ENCODE measurements at places on chromosomes 6 and 20. TPM values are rescaled to one million over a fixed set of nuclear protein-coding genes. Genes with fewer than 3 reads are reported as not detected.

SLC24A3 gene
- total RNA-seq: 33.5 TPM

PACRG gene
- 11.5 TPM for total RNA-seq

GPLD1 gene
- total RNA-seq: 1.3 TPM

BFSP1 gene
- 1.6 TPM for total RNA-seq

PAX1 gene
- 4.1 TPM for total RNA-seq

ISM1 gene
- total RNA-seq: 7.6 TPM

LTB gene
- 1.7 TPM for total RNA-seq

TOMM6 gene
- 88.1 TPM for total RNA-seq

ITPA gene
- 26.3 TPM for total RNA-seq

KCNQ5 gene
- 6.5 TPM for total RNA-seq

SLC32A1 gene
- not detected for total RNA-seq

DYNLT2 gene
- total RNA-seq: 5.7 TPM

TCP11 gene
- not detected for total RNA-seq

FAM83C gene
- 2.2 TPM for total RNA-seq

MPIG6B gene
- not detected for total RNA-seq

MDFI gene
- total RNA-seq: 23.5 TPM

TFAP2D gene
- not detected for total RNA-seq

CTCFL gene
- not detected for total RNA-seq

OR2H1 gene
- not detected for total RNA-seq

NR2E1 gene
- total RNA-seq: not detected

BLCAP gene
- 149 TPM for total RNA-seq

MAP3K5 gene
- 10.2 TPM for total RNA-seq

GPR6 gene
- total RNA-seq: 0.41 TPM

ZNF831 gene
- 0.41 TPM for total RNA-seq

COMMD7 gene
- total RNA-seq: 20.9 TPM

LAMA2 gene
- 320 TPM for total RNA-seq

HCK gene
- 3.7 TPM for total RNA-seq

GPSM3 gene
- 1.5 TPM for total RNA-seq

TAGAP gene
- total RNA-seq: 3.6 TPM

C6orf58 gene
- not detected for total RNA-seq

HLA-F gene
- 33.3 TPM for total RNA-seq

DOP1A gene
- 55.4 TPM for total RNA-seq

TRIM10 gene
- 1.0 TPM for total RNA-seq

PRL gene
- total RNA-seq: not detected

TSHZ2 gene
- 11.8 TPM for total RNA-seq

SAMD5 gene
- total RNA-seq: 9.5 TPM

SLC17A1 gene
- total RNA-seq: not detected

NEURL2 gene
- total RNA-seq: 16.0 TPM

ENPP3 gene
- 2.3 TPM for total RNA-seq

KIF13A gene
- 61.4 TPM for total RNA-seq

KCNK15 gene
- total RNA-seq: 0.41 TPM

OR2H2 gene
- not detected for total RNA-seq

APOM gene
- not detected for total RNA-seq

GHRH gene
- total RNA-seq: not detected

SLC17A2 gene
- total RNA-seq: not detected

TAAR6 gene
- not detected for total RNA-seq

AURKA gene
- 8.8 TPM for total RNA-seq

TPD52L1 gene
- 75.4 TPM for total RNA-seq

CST3 gene
- total RNA-seq: 229 TPM

TMEM244 gene
- total RNA-seq: 2.3 TPM

CTSZ gene
- 90.7 TPM for total RNA-seq

PNPLA1 gene
- not detected for total RNA-seq

WFDC10B gene
- total RNA-seq: not detected

CST11 gene
- total RNA-seq: not detected

NNAT gene
- total RNA-seq: 24.1 TPM

STK35 gene
- total RNA-seq: 18.8 TPM

EIF6 gene
- total RNA-seq: 42.5 TPM

SLC2A10 gene
- total RNA-seq: 31.2 TPM

MCCD1 gene
- not detected for total RNA-seq
